Umbilical cord (tissue), 2 donors: ENCODE measurements at places on chromosomes 16 and 17. TPM values are rescaled to one million over a fixed set of nuclear protein-coding genes. Genes with fewer than 3 reads are reported as not detected.
A peak's percentile ranks its signal among the peaks of the same experiment; 100 is the strongest.

DNA sequence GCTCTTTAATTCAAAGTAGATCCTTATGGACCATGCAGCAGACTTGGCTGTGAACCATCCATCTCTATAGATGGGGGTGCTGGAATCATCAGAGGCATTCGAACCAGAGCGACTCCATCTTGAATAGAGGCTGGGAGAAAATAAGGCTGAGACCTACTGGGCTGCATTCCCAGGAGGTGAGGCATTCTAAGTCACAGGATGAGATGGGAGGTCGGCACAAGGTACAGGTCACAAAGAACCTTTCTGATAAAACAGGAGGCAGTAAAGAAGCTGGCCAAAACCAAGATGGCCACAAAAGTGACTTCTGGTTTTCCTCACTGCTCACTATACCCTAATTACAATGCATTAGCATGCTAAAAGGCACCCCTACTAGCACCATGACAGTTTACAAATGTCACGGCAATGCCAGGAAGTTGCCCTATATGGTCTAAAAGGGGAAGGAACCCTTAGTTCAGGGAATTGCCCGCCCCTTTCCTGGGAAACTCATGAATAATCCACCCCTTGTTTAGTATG is 89.2 kb upstream of the BRD7 start:
- no peak for DNase-seq

DNA sequence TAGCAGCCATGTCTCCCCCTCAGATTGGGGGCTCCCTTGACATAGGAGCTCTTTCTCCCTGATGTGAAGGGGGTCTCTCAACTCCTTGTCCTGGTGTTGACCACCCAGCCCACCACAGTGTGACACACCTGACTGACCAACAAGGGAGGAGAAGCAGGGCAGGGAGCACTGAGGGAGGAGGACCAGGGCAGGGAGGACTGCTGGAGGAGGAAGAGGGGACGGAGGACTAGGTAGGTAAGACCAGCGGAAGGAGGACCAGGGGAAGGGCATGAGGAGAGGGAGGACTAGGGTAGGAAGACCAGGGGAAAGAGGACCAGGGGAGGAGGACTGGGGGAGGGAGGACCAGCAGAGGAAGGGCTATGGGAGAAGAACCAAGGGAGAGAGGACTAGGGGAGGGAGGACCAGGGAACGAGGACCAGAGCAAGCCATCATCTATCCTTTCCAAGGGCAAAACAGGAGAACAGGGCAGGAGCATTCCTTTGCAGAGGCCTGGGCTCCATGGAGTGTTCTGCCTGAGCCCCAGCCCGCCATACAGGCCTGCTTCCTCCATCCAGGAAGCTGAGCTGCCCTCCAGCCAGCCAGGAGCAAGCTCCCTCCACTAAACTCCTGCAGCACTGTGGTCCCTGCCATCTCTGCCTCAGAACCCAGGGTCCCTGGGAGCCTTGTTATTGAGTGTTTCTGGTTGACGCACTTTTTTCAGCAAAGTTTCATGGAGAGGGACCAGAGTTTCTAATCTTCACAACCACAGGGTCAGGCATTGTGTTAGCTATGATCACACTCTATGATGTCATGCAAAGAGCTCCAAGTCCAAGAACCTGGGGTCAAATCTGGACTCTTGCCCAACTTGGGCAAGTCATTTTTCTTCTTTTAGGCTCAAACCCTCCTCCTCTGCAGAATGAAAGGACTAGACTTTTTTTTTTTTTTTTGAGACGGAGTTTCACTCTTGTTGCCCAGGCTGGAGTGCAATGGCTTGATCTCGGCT is 15.4 kb upstream of the KRT17 start:
- no peak for DNase-seq

DNA sequence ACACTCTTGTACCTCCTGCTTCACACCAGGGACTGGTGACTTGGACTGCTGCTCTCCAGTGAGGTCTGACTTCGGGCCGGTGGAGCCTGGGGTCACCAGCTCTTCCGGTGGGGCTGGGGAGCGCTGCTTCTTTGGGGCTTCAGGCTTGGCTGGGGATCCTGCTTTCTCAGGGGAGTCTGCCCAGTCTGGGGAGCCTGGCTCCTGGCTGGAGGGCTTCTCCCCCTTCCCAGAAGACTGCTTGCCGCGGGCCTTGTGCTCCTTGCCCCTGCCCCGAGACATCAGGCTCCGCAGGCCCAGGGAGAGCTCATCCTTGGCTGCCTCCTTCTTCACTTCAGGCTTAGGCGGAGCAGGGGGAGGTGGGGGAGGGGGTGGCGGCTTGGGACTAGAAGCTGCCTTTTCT is 52.4 kb downstream of the MYO18A start:
- DNase-seq: no peak

SLC12A3 gene
- total RNA-seq: 0.96 TPM

DNA sequence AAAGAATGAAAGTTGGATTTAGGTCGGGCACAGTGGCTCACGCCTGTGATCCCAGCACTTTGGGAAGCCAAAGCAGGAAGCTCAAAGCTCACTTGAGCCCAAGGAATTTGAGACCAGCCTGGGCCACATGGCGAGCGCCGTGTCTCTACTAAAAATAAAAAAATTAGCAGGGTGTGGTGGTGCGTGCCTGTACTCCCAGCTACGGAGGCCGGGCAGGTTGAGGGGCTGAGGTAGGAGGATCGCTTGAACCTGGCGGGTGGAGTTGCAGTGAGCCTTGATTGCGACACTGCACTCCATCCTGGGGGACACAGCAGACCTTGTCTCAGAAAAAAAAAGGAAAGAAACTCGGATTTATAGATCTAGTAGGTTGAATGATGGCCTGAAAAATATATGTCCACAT is 37.4 kb upstream of the RPH3AL start:
- DNase-seq: no peak

- no peak for DNase-seq
These were observed 14.5 kb downstream of the SERPINF1 start for GRCh38 chr17:1776328-1776727.

DNA sequence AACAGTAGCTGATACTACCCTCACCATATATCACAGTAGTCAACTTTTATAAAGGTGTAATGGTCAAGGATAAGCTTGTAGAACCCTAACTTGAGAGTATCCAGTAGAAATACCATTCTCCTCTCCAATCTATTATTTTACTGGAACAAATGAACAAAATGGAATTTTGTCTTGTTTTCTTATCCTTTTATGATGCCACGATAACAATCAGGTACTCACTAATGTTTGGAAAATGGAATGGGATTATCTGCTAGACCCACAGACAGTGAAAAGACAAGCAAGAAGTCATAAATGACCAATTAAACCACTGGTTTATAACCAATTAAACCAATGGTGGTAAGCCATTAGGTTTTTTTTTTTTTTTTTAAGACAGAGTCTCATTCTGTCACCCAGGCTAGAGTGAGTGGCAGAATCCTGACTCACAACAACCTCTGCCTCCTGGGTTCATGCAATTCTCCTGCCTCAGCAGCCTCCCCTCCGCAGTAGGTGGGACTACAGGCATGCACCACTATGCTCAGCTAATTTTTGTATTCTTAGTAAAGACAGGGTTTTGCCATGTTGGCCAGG is 10.4 kb downstream of the GPATCH8 start:
- DNase-seq: no peak

CFAP119 gene
- total RNA-seq: not detected

- no peak for DNase-seq
These were observed 22.2 kb upstream of the WSCD1 start for GRCh38 chr17:6047966-6048365.

ALKBH5 gene
- 86.2 TPM for total RNA-seq

DBF4B gene
- total RNA-seq: 5.1 TPM

GRCh38 chr16:23535901-23536300 is 21.2 kb downstream of the EARS2 start:
- DNase-seq: no peak

DNA sequence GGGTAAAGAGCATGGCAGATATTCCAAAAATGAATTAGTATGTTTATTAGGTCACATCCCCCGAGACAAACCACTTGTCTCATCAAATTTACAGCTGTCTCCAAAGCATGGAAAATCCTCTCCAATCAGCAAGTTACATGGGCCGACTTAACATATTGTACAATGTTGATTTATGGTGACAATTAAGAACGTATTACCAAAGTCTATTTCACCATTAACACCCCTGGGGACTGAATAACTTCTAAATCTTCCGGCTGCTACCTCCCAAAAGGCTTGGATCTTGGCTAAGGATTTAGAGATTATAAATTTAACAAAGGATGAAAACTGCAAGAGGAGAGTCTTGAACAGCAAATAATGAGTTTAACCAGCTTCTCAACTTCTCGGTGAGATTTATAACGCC is 311.9 kb downstream of the NPIPA8 start:
- DNase-seq: no peak

- no peak for DNase-seq
These were observed 64.9 kb upstream of the LRRC37A3 start for GRCh38 chr17:64984181-64984580.

GRCh38 chr17:81083125-81083765 is 48.3 kb downstream of the BAIAP2 start:
- peak; percentile 29 for DNase-seq

GRCh38 chr17:39193346-39193745 is 4.1 kb downstream of the CACNB1 start:
- no peak for DNase-seq
